ENCODE measurements at places on chromosomes 3 and 15. TPM values are rescaled to one million over a fixed set of nuclear protein-coding genes. Genes with fewer than 3 reads are reported as not detected.

DNA sequence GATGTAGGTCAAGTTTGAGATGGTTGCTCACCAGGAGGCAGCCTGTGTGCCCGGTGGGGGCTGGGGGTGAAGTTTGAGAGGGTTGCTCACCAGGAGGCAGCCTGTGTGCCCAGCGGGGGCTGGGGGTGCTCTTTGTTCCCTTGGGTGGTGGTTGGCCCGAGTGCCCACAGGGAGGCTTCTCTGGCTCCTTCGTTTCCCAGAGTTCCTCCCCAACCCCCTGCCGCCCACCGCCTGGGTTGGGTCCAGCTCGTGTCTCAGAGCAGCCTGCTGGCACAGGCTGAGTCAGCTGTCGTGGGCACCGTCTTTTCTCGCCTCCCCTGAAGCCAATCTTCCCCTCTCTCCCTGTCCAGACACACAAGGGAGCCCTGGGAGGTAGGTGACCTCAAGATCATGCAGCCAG lies 3.1 kb downstream of the APBA2 start:
- no peak overlapping the region for H3K4me3 ChIP-seq
- no peak overlapping the region for H3K27ac ChIP-seq
- H3K4me1 ChIP-seq, result peaks cover 5% of the 10 kb centered on the region
- H3K27me3 ChIP-seq, result peaks cover 31% of the 10 kb centered on the region
- no peaks in the 10 kb centered on the region for H3K36me3 ChIP-seq

GRCh38 chr3:13714251-13714916 lies 165.5 kb downstream of the FBLN2 start:
- no peaks in the 10 kb centered on the region for H3K27me3 ChIP-seq
- no peaks in the 10 kb centered on the region for H3K36me3 ChIP-seq
- H3K27ac ChIP-seq, result no peak overlapping the region
- H3K4me1 ChIP-seq, result no peaks in the 10 kb centered on the region
- no peak for DNase-seq
- no peak overlapping the region for H3K4me3 ChIP-seq

The DZIP1L gene
- polyA plus RNA-seq, result 10.0 TPM

- H3K4me3 ChIP-seq, result no peak overlapping the region
- no peak for DNase-seq
- H3K27ac ChIP-seq, result no peak overlapping the region
- no peaks in the 10 kb centered on the region for H3K4me1 ChIP-seq
These were observed 57.2 kb downstream of the NIPA2 start for GRCh38 chr15:22895465-22896190.

DNA sequence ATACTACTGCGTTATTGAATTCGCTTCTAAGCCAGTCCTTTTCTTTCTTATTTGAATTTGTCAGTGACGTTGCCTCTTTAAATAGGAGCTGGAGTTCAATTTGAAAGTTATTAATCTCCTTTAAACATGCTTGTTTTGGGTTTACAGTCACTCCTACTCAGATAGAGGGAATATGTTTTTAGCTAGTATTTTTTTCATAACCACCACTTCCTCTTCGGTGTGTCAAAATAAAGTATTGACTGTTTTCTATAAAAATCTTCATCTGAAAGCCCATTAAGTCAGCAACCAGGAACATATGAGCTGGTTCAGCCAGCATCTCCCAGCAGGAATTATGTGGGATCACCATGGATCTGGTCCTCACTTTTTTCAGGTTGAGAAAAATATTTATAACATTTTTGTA lies 772.9 kb downstream of the DIPK2A start:
- no peaks in the 10 kb centered on the region for H3K4me1 ChIP-seq
- no peak overlapping the region for H3K27ac ChIP-seq
- DNase-seq, result no peak
- H3K27me3 ChIP-seq, result no peaks in the 10 kb centered on the region
- no peaks in the 10 kb centered on the region for H3K36me3 ChIP-seq

The PATL2 gene
- polyA plus RNA-seq, result 0.10 TPM

DNA sequence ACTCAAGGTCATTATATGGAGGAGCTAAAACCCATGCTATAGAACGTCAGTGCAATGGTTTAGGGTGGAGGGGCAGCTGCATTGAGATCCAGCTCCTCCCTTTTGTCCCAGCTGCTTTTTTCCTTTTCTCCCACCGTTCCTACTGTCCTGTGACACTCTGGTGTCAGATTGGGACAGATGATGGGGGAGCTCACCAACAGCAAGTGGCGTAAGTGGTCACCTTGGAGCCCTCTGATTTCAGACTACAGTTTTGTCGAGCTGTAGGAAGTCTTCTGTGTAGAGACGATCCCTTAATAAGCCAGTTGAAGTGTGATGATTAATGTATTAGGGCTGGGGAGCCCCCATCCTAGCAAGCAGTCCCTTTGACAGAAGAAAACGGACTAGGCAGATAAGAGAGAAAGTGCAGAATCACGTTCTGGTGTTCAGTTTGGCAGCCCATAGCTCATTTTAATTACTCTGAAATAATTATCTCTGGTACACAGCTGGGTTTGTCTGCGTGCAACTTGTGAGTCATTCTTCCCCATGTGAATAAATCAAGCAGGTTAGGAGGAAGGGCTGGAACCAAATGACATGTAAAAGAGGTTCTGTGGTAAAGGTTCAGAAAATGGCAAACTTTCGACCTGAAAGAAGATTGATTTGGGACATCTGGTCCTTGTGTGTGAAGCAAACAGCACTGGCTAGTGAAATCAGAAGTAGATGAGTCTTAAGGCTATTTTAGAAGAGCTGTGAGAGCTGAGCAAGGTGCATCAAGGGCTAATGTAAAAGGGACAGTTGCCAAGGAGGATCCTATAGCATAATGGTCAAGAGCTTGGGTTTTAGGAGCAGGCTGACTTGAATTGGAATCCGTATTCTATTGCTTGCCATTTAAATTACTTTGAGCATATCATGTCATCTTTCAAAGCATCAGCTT lies 241.4 kb downstream of the EDEM1 start:
- no peaks in the 10 kb centered on the region for H3K27me3 ChIP-seq
- H3K36me3 ChIP-seq, result no peaks in the 10 kb centered on the region
- H3K27ac ChIP-seq, result no peak overlapping the region

GRCh38 chr3:179687967-179688535 lies 35.2 kb downstream of the USP13 start:
- peaks cover 12% of the 10 kb centered on the region for H3K36me3 ChIP-seq
- no peak for DNase-seq
- no peak overlapping the region for H3K4me3 ChIP-seq

- peak; percentile 2 for DNase-seq
- H3K27ac ChIP-seq, result no peak overlapping the region
- no peaks in the 10 kb centered on the region for H3K36me3 ChIP-seq
- H3K27me3 ChIP-seq, result no peaks in the 10 kb centered on the region
These were observed 757.8 kb downstream of the AGBL1 start for GRCh38 chr15:86837294-86838061.

- no peaks in the 10 kb centered on the region for H3K4me1 ChIP-seq
- no peak for DNase-seq
- peaks cover 16% of the 10 kb centered on the region for H3K36me3 ChIP-seq
- H3K27me3 ChIP-seq, result no peaks in the 10 kb centered on the region
These were observed 21.0 kb downstream of the PLXNB1 start for GRCh38 chr3:48408823-48409281.

DNA sequence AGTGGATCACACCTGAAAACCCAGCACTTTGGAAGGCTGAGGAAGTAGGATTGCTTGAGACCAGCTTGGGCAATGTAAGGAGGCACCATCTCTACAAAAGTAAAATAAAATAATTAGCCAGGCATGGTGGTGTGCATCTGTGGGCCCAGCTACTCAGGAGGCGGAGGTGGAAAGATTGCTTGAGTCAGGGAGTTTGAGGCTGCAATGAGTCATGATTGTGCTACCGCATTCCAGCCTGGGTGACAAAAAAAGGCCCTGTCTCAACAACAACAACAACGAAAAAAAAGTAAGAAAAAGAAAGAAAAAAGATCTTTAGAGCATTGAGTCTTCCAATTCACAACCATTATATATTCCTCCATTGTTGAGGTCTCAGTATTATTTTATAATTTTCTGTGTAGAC lies 192.4 kb upstream of the DPH6 start:
- no peak overlapping the region for H3K4me3 ChIP-seq
- no peaks in the 10 kb centered on the region for H3K27me3 ChIP-seq

DNA sequence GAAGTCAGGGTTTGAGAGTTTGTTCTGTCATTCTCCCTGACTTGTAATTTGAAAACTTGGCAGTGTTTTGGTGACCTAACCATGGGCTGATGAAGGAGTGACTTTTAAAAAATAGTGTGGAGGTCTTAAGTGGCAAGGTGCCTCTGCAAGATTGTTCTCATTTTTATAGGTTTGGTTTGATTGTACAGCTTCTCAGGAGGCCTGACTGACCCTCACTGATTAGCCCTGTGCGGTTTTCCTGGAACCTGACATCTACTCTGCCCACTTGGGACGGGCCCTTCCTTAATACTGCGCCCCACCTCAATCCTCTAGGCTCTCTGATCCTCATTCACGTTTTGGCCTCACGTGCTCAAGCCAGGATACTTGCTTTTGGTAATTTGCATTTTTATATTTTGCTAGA lies 2.8 kb downstream of the UBE2E1 start:
- peaks cover 41% of the 10 kb centered on the region for H3K4me1 ChIP-seq
- peak overlapping the region; percentile 77 for H3K4me3 ChIP-seq
- no peak for DNase-seq
- no peak overlapping the region for H3K27ac ChIP-seq
- 0 out of 2 replicates have a peak, but pooled peaks cover 3% of the 10 kb centered on the region for H3K36me3 ChIP-seq
- H3K27me3 ChIP-seq, result no peaks in the 10 kb centered on the region

The MASP1 gene
- 3.0 TPM for polyA plus RNA-seq

GRCh38 chr15:85620690-85621049 lies 174.1 kb downstream of the KLHL25 start:
- no peaks in the 10 kb centered on the region for H3K36me3 ChIP-seq
- no peak for DNase-seq
- H3K27ac ChIP-seq, result 0 out of 2 replicates have a peak overlapping the region, but pooled peaks have one; percentile 26
- no peak overlapping the region for H3K4me3 ChIP-seq

DNA sequence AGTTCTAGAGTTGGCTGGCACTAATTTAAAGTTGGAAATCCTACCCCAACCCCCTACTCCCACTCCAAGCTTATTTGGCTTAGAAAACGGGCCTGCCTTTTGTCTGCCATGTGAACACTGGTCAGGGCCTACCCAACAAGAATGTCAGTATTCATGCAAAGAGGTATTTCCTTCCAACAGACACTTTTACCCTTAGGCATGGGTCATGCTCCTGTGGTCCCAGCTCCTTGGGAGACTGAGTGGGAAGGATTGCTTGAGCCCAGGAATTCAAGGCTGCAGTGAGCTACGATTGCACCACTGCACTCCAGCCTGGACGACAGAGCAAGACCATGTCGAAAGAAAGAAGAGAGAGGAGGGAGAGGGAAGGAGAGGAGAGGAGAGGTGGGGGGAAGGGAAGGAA lies 137.5 kb upstream of the LRTM1 start:
- H3K4me3 ChIP-seq, result no peak overlapping the region
- H3K27me3 ChIP-seq, result no peaks in the 10 kb centered on the region
- DNase-seq, result no peak
- H3K36me3 ChIP-seq, result no peaks in the 10 kb centered on the region
- H3K27ac ChIP-seq, result no peak overlapping the region

GRCh38 chr3:196778755-196779154 lies 39.1 kb downstream of the PAK2 start:
- no peak overlapping the region for H3K27ac ChIP-seq
- no peak for DNase-seq
- H3K4me3 ChIP-seq, result no peak overlapping the region
- H3K27me3 ChIP-seq, result no peaks in the 10 kb centered on the region
- H3K36me3 ChIP-seq, result peaks cover 14% of the 10 kb centered on the region

GRCh38 chr15:61634837-61635236 lies 405.7 kb upstream of the RORA start:
- no peak overlapping the region for H3K27ac ChIP-seq
- peaks cover 15% of the 10 kb centered on the region for H3K4me1 ChIP-seq
- H3K36me3 ChIP-seq, result no peaks in the 10 kb centered on the region
- no peak for DNase-seq

GRCh38 chr3:59774000-59774399 lies 724.2 kb upstream of the CFAP20DC start:
- H3K27me3 ChIP-seq, result no peaks in the 10 kb centered on the region
- no peak for DNase-seq
- peaks cover 6% of the 10 kb centered on the region for H3K4me1 ChIP-seq
- no peaks in the 10 kb centered on the region for H3K36me3 ChIP-seq
- no peak overlapping the region for H3K27ac ChIP-seq

DNA sequence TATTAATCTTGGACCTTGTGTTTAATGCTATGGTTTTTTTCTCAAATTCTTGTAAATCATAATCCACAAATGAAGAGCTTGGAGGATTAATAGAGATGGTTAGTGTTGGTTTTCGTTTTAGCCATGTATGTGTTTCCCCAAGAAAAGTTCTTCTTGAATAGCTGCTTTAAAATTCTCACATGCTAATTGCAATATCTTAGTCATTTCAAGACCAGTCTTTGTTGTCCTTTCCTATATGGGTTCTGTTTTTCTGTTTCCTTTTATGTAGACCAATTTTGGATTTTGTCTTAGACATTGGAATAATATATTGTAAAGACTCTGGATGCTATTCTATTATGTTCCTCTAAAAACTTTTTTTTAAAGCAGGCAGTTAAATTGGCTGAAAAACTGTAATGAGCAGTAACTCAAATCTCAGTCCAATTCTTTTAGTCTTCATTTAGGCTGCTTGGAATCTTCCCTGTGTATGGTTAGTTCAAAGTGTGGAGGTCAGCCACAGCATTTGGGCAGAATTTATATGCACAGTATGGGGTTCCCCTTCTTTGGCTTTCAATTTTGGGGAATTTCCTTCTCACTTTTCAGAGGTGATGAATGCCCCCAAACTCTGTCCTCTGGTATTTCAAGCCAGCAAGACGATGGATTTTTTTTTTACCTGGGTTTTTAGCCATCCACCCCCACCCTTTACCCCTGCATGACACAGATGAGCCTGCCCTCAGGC lies 39.1 kb upstream of the DNAJC13 start:
- H3K4me3 ChIP-seq, result no peak overlapping the region
- no peak for DNase-seq
- H3K36me3 ChIP-seq, result no peaks in the 10 kb centered on the region
- no peaks in the 10 kb centered on the region for H3K27me3 ChIP-seq

Measured in GM23338 (cell line).